ENCODE measurements at places on chromosomes 3 and 15.

- no peak for DNase-seq
Measured at GRCh38 chr3:142853270-142854168, 35.4 kb downstream of the PCOLCE2 start.

DNA sequence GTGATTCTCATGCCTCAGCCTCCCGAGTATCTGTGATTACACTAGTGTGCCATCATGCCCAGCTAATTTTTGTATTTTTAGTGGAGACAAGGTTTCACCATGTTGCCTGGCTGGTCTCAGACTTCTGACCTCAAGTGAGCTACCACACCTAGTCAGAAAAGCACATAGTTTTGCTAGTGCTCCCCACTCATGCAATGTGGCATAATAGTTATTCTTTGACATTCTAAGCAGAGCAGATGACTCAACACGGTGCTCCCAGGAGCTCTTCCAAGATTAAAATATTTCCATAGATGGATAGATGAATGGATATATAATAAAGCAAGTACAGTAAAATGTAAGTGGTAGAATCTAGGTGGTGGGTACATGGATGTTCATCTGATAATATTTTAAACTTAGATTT lies 53.1 kb upstream of the GK5 start:
- DNase-seq = no peak

- no peak for DNase-seq
Measured at GRCh38 chr3:126051741-126052140, 32.2 kb downstream of the SLC41A3 start.

- no peak for DNase-seq
Measured at GRCh38 chr3:129836381-129837064, 57.0 kb downstream of the TMCC1 start.

GRCh38 chr3:62379321-62379798 lies 6.0 kb upstream of the FEZF2 start:
- DNase-seq = no peak

DNA sequence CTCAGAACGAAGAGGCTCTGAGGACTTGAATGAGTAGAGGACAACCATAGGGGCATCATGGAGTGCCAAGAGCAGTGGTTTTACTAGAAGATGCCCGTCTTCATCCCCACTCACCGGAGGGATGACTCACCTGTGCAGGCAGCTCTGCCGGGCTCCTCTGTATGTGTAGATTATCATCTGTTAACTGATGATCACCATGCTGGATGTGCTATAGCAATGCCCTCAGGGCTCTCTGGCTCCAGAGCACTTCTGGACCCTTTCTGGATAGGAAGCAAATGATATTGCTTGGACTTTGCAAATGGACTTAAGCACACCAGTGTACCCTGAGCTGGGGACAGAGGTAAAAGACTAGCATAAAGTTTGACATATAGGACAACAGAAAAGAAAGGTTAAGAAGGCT lies 10.2 kb upstream of the TGFBR2 start:
- no peak for DNase-seq

Data from NCI-H526 treated with DMSO at 0.1 percent for 48 hours (cell line).